ENCODE measurements at places on chromosomes 11 and 22.

GRCh38 chr22:28002863-28003565 is 84.0 kb upstream of the PITPNB start:
- DNase-seq, result peak; percentile 17

GRCh38 chr11:111439901-111440300 is 60.8 kb upstream of the POU2AF1 start:
- no peak for DNase-seq

- peak; percentile 73 for DNase-seq
Observed at GRCh38 chr22:43094085-43094484, 4.9 kb upstream of the TTLL1 start.

DNA sequence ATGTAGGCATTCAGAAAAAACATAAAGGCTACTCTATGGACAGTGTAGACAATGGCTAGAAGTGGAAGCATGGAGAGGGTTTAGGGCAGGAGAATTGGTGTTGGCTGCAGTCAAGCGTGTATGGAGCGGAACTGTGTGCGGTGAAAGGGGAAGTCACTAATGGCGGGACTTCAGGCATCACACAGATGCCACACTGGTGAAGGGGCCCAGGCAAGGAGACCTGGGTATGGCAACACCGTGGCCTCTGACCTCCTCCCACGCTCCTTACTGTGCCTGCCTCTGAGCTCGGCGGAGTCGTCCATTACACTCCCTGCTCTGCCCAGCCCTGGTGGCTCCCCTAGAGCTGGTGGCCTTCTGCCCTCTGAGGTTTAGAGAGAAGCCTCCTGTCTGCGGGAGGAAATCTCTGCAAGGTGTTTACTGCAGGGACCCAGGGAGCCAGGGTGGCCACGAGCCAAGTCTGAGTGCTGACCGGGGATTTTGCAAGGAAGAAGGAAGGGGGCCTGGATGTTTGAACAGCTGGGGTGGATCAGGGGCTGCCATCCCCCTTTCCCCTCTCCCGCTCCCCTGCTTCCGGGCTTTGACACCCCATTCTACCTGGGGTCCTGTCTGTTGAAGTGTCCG is 75.1 kb upstream of the TSPAN18 start:
- DNase-seq, result no peak

DNA sequence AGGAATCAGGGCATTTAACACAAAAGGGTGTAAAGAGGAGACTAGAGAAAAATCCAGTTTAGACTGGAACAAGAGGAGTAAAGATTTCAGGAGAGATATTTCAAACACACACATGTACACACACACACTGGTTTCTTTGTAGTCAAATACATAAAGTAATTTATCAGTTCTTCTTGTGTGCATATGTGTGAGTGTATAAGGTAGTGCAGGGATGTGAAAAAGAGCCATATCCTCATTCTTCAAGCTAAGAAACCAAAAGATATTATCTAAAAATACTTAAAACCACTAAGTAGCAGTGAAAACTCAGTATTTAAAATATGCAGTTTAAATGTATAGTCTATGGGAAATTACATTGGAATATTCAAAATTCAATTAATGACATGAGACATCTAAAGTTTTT is 52.5 kb upstream of the CARD18 start:
- no peak for DNase-seq

GRCh38 chr11:10678101-10678500 is 15.5 kb downstream of the IRAG1 start:
- no peak for DNase-seq

- DNase-seq, result no peak
Observed at GRCh38 chr22:27865496-27865895, 53.6 kb downstream of the PITPNB start.

- DNase-seq, result peak; percentile 78
Observed at GRCh38 chr11:119615003-119615881, 113.8 kb downstream of the NECTIN1 start.

DNA sequence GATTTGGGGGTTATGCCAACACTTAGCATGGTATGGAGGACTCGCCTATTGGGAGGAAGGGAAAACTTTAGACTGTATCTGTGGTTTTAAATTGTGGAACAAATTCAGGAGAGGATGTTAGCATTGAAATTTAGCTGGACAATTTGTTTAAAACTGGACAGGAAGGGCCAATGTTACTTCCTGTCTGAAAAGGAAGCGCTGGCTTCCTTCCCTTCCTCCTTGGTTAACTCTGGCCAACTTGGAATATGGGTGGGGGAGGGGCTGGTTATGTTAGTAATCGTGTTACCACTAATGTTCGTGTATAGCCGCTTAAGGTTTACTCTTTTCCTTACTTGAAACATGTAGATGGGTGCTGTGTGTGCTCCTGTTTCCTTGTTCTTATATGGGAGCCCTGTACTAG is 13.9 kb downstream of the CTNND1 start:
- no peak for DNase-seq

DNA sequence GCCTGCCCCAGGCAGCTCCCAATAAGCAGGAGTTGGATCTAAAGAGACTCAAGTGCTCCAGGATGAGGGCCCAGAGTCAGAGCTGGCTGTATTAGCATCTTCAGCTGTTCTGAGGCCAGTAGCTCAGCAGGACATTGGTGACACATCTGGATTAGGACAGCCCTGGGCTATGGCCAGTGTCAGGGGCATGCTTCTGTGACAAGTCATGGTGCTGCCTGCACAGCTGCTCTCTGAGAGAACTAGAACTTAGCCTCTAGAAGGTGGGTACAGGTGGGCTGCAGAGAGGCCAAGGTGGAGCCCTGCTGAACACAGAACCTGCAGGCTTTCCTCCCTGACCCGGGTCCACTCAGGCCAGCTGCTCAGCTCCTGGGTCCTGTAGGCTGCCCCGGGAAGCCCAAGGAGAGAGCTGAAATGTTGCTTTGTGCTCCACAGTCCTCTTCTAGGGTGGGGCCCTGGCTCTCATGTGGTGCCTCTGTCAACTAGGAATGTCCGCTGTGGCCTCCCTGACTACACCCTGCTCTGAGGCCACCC is 426.9 kb downstream of the SOX6 start:
- no peak for DNase-seq

- no peak for DNase-seq
Observed at GRCh38 chr22:40000171-40000570, 5.4 kb downstream of the FAM83F start.

GRCh38 chr11:37504921-37505320 is 906.9 kb upstream of the RAG2 start:
- DNase-seq, result peak; percentile 96

DNA sequence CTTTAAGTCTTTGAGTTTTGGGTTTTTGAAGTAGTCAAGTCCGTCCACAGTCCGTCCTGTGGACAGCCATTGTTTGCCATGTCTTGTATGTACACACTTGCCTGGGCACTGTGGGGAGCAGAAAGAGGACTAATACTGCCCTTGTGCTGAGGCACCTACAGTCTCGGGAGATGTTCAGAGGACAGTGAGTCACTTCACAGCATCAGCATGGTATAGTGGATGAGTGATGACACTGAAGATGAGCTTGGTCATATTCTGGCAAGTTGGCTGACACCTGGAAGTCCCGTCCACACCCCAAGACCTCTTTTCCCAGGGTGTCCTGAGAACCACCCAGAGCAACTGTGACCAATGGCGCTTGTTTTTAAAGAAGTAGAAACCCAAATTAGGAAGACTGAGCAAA is 29.2 kb downstream of the NF2 start:
- no peak for DNase-seq

GRCh38 chr11:132357811-132358572 is 987.6 kb downstream of the NTM start:
- no peak for DNase-seq

DNA sequence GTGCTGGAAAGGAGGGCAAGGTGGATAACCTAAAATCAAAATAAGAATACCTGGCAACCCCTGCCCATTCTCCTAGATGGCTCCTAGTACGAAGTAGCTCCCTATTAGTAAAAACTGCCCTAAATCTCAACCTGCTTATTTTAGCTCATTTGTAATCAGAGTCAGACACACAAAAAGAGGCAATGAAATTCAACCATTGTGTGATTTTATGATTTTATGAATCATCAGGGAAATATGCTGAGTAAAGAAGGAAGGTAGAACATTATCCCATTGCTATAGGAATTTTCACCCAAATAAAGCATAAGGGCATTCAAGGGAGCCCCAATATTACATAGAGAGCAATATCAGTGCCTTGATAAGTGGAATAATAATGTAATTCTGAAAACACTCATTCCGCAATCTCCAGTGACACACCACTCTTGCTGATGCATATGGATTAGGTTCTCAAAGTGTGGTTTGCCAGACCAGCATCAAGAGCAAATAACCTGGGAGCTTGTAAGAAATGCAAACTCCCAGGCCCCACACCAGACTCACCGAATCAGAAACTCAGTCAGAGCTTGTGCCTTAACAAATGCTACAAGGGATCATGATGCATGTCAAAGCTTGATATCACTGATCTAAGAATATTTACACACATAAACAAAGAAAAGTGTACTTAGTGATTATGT is 789.6 kb downstream of the DLG2 start:
- no peak for DNase-seq

DNA sequence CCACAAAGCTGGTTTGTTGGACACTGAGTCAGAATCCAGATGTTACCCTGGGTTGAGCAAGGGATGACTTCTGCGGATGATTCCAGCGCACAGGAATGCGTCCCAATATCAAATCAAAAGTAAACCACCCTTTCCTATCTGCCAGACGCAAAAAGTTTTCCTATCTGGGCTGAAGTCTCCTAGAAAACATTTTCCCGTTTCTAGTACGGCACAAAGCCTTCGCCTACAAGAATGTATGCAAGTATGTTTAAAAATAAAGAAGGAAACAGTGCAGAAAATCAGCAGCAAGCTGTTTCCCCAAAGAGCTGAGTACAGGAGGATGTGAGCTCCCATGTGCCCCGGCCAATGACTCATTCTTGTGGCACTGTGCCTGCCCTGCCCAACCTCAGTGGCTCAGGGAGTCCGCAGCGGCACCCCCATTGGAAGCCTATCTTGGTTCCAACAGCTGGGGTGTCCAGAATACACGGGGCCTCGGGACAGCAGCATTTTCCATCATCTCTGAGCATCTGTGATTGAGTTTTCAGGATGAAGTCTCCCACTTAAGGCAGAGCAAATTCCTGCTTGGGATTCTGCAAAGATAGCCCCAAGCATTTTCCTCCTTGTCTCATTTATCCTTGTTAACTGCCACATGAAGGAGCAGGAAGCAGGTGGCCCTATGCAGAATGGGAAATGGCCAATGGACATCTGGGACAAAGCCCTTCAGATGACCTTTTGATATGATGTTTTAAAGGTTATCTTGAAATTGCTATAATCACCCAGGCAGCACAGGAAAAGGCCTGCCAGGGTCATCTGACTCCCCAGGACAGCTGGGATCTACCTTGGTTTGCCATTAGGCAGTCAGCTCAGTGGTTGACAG is 17.5 kb downstream of the KCNJ5 start:
- peak; percentile 75 for DNase-seq

GRCh38 chr22:36510966-36511881 is 4.4 kb upstream of the FOXRED2 start:
- DNase-seq, result peak; percentile 21

DNA sequence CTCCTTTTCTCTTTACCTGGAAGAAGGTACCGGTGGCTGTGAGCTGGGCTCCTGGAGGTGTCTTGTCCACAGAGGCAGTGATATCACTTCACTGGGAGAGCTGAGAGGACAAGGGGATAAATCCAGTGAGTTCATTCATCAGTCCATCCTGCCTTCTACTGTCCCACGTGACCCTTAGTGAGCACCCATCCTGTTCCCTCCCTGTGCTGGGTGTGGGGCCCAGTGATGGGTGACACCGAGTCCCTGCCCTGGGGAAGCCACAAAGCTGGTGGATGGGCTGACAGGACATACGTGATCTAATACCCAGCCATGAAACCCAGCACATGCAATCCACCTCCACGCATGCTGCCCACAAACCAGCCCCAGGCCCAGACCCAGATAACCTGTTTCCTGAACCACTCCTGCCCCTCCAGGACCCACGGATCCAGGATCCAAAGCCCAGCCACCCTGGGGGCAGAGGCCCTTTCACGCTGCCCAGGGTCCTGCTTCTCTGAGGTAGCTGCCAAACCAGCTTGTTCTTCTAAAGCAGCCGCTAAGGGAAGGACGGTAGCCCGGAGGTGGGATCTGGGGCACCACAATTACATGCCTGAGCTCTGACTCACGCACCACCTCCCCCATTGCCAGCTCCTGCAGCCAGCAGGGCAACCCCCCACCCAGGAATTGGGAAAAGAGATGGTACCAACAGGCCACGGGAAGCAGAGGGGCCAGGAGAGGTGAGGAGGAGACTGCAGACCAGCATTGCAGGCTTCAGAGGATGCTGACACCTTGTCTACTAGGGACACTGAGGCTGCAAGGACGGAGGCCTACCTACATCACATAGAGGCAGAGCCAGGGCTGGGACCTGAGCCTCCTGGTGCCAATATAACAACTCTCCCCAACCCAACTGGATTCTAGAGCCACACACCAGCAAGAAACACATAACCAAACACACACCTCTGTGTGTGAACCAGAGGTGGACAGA is 35.2 kb downstream of the GDPD5 start:
- DNase-seq, result peak; percentile 32

DNA sequence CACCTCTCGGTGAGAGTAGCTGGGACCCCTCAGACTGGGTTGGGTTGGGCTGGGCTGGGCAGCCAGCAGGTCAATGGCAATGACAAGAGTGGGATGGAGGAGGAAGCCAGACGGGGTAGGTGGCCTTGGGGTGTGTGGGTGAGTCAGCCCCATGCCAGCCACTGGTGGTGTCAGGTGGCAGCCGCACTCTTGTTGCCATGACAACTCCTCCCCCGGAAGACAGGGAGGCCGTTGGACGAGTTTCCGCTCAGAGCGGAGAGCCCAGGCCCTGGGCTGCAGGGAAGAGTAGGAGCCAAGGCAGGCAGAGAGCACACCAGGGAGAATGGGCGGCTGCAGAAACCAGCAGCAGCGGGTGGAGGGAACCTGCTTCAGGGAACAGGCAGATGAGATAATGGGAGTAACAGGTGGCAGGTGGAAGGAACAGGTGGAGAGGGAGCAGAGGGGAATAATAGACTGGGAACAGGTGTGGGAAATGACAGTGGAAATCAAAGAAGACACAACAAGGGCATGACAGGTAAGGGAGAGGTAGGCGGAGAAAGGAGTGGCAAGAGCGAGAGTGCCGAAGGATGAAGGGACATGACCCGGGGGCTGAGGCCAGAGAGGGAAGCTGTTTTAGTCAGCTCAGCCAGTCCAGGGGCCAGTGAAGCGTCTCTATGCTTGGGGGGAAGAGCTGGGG is 8.7 kb downstream of the SPTBN2 start:
- peak; percentile 89 for DNase-seq

- no peak for DNase-seq
Observed at GRCh38 chr11:113296447-113297205, 17.8 kb upstream of the TTC12 start.

DNA sequence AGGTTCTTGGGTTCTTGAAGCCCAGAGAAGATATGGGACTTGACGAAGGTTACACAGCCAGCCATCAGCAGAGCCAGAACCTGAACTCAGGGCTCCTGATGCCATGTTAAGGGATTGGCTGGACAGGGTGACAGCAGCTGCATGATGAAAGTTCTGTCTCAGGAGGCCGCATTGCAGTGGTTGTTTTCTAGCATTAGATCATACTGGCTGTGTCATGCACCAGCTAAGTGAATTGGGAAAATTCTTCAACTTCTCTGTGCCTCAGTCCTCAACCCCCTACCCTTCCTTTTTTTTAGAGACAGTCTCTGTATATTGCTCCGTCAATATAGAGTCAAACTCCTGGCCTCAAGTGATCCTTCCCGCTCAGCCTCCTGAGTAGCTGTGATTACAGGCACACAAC is 5.4 kb upstream of the LTBP3 start:
- DNase-seq, result no peak

Measured in mammary epithelial cell (primary cell).